ENCODE measurements at places on chromosomes 12 and 14.

DNA sequence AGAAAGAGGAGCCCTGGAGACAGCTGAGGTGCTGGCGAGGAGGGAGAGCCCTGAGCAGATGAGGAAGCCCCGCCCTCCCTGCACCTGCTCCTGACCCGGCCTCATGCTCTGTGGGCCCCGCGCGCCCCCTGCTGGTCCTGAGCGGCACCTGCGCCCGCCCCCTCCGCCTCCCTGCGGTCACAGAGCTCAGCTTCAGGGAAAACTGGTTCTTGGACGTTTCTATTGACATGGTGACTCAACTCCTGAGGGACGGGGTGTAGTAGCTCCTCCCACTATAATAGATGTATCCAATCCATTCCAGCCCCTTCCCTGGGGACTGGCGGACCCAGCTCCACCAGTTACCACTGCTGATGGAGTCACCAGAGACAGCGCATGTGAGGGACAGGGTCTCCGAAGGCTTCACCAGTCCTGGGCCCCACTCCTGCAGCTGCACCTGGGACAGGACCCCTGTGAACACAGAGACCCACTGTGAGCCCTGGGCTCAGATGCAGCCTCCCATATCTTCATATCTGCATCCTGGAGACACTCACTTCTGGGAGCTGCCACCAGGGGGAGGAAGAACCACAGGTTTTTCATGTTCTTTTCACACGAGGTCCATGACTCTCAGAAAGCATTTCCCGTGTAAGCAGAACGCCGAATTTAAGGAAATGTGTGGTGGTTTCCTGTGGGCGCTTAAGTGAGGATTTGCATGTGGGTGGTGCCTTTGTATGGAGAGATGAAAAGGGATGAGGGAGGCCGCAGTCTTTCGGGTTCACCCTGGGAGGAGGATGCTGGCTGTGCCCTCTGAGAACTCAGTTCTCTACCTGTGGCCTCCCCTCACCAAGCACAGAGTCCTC, 1346.4 kb downstream of the TMEM121 start:
- DNase-seq, result no peak

DNA sequence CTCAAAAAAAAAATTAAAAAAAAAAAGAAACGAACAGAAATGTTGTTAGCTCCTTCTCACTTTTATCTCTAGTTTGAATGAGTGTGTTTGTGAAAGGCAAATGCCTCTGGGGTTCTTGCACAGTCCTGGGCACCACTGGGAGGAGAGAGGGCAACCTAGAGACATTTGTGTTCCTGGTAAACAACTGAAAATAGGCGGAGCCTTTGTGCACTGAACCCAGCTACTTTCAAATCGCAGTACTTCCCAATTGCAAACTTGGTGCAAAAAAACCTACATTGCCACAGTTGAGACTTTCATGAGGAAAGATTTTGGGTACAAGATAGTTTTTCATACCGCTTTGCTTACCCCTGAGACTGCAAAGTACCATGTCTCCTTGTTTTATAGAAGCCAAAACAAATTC, 430.0 kb downstream of the ZFP36L1 start:
- DNase-seq, result no peak

DNA sequence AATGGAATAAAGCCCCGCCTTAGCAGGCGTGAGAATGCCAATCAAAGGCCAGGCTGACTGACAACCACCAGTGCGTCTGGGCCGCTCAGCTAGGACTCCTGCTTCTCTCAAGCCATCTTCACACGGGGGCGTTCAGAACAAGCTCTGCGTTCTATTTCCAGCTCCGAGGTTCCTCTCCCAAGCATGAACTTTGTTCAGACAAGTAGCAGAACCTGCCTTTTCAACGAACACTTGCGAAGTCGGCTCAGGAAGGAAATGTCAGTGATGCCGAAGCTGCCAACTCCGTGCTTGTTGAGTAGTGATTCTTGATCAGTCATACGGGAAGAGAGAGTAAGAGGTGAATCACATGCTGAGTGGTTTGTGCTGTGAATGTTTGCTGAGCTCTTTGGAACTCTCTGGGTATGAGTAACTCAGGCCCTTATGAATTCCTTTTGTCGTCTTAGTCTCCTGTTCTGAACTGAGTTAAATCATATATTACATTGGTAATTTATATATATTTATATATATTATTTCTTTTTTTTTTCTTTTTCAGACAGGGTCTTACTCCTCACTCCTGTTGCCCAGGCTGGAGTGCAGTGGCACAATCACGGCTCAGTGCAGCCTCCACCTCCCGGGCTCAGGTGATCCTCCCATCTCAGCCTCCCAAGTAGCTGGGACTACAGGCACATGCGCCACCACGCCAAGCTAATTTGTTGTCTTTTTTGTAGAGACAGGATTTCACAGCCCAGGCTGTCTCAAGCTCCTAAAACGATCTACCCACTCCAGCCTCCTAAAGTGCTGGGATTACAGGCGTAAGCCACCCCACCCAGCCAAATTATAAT, 29.4 kb upstream of the BCL7A start:
- DNase-seq, result no peak

DNA sequence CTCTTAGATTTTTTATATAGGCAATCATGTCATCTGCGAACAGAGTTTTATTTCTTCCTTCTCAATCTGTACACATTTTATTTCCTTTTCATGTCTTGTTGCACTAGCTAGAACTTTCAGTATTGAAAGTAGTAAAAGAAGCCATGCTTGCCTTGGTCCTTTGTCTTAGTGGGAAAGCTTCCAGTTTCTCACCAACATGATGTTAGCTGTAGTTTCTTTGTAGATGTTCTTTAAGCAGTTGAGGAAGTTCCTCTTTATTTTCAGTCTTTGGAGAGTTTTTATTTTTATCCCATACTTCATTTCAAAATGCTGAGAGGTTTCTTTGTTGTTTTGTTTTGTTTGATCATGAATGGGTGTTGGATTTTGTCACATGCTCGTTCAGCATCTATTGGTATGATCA, 12.7 kb upstream of the RIMKLB start:
- DNase-seq, result no peak

DNA sequence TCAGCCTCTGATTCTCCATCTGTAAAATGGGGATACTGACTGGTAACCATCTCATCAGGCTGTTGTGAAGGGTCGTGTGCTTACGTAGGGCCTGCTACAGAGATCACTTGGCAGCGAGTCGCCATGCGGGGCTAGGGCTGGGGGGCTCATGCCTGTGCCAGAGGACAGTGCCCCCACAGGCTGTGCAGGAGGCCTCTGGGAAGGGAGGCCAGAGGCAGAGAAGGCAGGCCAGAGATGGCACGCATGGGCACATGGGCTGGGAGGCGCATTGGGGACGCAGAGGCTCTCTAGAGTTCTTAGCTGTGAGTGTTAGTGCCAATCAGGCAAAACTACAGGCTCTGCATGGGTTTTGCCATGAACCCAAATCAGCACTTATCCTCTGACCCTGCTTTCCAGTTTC, 3.5 kb upstream of the BDKRB2 start:
- DNase-seq, result no peak

GRCh38 chr12:75814851-75815754, 216.5 kb downstream of the PHLDA1 start:
- peak; percentile 66 for DNase-seq

GRCh38 chr12:121464331-121464730, 64.4 kb downstream of the RNF34 start:
- DNase-seq, result no peak

GRCh38 chr12:88247241-88247643, 105.1 kb downstream of the TMTC3 start:
- no peak for DNase-seq

DNA sequence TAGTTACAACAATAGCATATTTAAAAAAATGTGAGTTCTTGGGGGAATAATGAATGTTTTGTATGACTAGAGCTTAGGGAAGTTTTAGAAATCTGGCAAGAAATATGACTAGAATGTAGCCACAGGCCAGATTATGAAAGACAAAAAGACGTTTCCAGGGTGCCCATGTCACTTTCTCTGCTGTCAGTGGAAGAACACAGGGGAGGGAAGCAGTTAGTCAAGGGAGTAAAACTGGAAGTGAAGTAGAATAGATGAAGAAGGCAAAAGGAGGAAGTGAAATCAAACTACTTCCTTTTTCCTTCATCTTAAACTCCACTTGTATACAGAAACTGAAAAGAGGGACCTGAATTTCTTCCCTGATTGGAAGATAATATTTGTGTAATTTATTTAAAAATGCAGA, 81.2 kb upstream of the ATP2B1 start:
- DNase-seq, result no peak

DNA sequence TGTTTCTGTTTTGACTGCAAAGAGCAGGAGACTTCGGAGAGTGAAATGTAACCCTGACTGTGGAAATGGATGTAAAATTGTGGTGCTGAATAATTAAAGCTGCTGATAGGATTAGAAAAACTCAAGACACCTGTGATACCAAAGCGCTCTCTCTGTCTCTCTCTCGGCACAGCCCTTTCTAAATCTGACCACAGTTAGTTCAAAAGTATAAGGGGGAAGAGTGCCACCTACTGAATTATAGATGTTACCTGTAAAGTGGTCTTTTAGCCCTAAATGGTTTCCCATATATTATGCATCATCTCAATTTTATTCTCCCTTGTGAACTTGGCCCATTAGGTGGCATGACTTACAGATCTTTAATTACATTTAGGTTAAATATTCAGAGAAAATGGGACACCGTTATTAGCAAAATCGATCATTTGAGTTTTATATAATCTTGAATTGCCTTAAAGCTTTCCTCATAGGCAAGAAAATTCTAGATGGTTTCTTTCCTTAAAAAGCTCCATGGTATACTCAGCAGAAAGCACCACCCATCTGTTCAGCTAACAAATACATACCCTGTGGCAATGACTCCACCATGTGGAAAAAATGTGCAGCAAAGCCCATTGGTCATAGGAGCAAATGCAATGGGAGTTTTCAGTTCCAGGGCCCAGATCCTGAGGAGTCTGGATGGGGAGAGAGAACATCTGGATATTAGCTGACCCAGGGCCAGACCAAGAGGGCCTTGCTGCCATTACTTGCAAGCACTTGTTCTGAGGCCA, 18.1 kb downstream of the RFC5 start:
- DNase-seq, result no peak

DNA sequence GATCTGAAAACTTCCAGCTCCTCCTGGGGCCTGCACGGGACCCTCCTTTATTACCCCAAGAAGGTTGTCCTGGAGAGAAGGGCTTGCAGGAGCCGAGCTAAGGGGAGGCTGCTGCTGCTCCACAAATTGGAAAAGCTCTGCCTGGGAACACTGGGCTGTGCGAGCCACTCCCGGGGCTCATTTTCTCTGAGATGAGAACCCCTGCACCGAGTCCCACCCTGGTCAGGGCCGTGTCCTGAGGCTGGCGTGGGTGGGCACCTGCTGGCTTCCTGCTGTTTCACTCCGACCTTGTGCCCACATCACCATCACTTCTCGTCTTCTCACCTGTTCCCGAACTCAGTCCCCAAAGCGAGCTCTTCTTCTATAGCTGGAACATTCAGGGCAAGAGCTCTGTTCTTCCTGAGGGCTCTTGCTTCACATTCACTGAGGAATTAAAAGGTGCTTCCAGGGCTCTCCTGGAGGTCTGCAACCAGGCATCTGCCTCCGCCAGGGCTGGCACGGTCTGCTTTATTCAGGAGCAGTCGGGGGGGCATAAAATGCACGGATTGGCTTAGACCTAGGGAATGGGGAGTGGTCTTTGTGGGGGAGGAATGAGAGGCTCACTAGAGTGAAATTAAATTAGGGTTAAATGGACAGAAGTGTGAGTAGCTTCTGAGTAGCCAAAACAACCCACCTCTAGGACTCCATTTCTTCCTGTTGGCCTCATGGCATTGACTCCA, 98.5 kb downstream of the ADGRD1 start:
- no peak for DNase-seq

DNA sequence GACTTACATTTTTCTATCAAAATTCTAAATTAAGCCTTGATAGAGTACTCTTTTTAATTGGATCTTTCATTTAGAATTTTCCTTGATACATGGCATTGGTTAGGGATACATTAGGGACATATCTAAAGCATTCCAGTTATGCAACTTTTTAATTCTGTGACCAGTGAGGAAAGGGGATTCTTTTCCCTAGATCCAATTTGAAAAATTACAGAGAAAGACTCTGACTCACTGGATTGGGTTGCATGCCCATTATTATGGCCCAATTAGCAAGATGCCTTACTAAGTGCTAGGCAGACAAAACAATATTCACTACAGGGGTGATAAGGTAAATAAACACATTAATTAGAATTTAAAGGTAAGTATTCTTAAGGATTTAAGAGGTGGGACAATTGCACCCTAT, 5.2 kb upstream of the RAD52 start:
- no peak for DNase-seq

DNA sequence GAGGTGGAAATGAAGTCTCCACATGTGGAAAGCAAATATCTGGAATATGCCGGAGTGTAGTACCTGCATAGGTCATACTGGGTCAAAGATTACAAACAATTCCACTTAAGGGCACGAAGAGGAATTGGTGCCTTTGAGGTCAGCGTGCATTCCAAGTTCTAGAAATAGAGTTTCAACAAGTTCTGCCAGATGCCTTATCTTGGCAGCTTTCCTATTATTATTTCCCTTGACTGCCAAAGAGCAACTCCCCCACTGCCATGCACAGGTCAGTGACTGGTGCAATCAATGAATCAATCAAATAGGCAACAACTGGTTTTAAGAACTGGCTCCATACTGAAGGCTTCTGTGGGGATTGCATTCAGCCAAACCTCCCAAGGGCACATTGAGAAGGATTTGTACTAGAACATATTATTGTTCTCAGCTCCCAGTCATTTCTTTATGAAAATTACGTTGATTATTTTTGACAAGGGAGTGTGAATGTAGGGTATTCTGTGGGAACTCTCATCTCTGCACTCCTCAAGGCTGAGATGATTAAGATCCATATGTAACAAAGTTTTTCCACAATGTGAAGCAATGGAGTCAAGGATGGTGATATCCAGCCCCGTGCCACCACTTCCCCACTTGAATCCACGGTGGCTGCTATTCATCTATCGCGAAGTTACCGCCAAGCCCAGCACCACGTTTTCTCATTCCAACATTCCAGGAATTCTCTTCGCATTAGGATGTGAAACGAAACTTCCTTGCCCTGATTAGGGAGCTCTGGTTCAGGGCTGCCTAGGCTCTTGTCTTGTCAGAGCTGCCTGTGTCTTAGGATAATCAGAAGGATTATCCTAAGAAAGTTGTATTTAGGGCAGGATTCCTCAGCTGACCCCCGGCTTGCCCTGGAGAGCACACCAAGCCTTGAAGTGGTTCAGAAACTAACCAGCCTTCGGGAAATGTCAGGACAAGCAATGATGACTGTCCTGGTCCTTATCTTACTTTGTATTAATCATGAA, 115.1 kb upstream of the PCED1B start:
- no peak for DNase-seq

DNA sequence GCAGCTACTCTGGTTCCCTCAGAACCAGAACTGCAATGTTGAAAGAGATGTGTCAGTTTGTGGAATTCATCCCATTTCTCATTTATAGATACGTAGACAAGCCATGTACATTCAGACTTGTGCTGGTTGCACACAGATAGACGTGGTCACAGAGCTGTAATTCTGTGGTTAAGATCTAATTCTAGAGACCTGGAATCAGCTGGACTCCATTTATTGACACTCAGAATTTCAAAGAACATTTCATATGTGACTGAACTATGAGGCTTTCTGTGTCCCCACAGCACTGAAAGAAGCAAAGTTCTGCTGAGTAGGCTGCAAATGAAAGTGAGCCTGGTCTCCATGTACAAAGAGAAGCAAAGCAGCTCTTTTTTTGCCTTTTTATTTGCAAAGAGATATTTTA, 220.2 kb upstream of the NAV3 start:
- DNase-seq, result no peak

GRCh38 chr12:104620837-104621531, 164.2 kb downstream of the CHST11 start:
- no peak for DNase-seq

GRCh38 chr12:31897781-31898503, 61.3 kb upstream of the RESF1 start:
- no peak for DNase-seq

- no peak for DNase-seq
Observed at GRCh38 chr12:113075137-113075683, 18.7 kb downstream of the DTX1 start.

- DNase-seq, result no peak
Observed at GRCh38 chr12:9071518-9071917, 44.2 kb downstream of the A2M start.

All from right renal cortex interstitium (tissue), 3 donors.